ENCODE measurements at places on chromosomes 3 and 15.
A peak's percentile ranks its signal among the peaks of the same experiment; 100 is the strongest.

GRCh38 chr15:43408789-43409188, 37.9 kb downstream of the TUBGCP4 start:
- DNase-seq: no peak

DNA sequence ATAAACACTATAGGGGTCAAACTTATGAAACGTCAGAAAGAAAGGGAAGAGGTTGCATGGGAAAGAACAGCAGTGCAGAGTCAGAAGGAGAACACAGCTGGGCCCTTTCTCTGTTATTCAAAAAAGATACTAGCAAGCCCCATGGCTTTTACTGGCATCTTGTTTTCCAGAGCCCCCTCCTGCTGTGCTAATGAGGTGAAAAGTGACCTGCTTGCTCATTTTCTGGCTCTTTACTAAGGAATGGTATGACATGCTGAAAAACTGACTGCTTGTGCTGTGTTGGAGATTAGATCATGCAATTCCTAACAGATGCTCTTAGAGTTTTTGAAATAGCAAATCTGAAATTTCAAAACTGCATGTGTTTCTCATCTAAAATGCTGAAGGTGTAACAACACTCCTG, 541.6 kb upstream of the ALCAM start:
- peak; percentile 48 for DNase-seq

DNA sequence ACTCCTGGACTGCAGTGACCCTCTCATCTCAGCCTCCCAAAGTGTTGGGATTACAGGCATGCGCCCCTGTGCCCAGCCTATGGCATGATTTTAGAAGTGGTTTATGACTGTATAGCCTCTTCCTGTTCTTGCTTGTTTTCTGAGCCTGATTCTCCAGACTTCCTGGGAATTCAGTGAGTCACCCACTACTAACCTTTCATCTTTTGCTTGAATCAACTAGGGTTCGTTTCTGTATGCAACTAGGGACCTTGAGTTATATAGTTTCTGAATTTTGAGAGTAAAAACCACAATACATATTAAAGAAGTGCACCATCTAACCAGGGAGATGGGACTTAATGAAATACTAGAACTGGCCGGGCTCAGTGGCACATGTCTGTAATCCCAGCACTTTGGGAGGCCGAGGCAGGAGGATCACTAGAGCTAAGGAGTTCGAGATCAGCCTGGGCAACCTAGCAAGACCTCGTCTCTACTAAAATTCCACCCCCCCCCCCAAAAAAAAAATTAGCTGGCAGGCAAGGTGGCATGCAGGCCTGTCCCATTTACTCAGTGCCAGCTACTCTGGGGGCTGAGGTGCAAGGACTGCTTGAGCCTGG, 76.0 kb downstream of the ZNF609 start:
- no peak for DNase-seq

DNA sequence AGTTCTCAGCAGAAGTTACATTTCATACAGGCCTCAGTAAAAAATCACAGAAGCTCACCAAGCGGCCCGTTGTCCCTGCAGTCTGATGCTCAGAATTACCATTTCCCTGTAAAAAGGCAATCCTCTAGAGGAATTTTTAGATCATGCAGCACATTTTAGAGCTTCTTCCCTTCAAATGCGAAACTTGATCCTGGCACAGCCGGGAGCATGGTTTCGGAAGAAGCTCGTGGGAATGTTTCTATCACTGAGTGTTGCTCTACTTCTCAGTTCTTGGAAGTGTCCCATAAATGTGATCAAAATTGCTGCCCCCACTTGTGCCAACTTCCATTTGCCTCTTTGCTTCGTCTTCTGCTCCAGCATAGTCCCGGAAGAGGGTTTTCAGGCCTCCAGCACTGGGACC, 3.8 kb upstream of the H1-8 start:
- no peak for DNase-seq

DNA sequence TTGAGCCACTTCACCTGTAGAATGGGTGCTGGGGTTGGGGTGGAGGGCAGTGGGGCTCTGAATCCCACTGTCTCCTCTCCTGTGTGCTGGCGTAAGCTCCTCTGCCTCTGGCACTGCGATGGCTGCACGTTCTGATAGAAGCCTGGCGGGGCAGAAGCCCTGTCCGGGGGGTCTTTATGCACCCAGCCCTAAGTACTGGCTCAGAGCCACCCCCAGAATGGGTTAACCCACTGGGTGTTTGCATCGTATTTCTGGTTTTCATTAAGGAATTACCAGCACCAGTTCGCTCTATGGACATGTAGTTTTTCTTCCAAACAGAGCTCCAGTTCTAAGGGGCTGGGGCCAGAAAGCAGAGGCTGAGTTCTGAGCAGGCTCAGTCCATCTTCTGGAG, 37.7 kb upstream of the CDCP1 start:
- DNase-seq: no peak

GRCh38 chr15:55226127-55226526, 29.4 kb upstream of the RSL24D1 start:
- DNase-seq: no peak
